SK-N-DZ (cell line): ENCODE measurements at places on chromosomes 1 and 21.

DNA sequence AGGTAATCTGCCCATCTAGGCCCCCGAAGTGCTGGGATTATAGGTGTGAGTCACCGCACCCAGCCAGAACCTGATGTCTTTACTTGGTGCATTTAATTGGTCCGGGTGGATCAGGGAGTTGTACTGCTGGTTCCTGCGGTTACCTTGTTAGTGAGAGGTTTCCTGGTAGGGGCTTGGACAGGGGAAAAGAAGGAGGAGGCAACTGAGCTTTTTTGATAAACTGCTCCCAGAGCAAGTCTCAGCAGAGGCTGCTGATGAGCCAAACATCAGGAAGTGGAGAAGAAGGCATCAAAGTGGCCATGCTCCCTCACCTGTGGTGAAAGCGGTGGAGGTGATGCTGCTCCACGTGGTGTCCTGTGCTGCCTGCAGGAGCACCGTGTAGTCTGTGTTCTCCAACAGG is 161.5 kb upstream of the KIAA0040 start:
- DNase-seq: no peak

DNA sequence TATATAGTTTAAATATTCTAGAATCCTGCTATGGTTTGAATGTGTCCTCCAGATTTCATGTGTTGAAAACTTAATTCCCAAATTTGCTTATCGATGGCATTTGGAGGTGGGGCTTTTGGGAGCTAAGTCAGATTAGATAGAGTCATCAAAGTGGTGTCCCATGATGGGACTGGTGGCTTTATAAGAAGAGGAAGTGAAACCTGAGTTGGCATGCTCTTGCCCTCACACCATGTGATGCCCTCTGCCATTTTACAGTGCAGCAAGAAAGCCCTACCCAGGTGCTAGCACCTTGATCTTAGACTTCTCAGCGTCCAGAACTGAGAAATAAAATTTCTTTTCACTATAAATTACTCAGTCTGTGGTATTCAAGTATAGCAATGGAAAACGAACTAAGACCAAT is 111.3 kb downstream of the TGFB2 start:
- DNase-seq: no peak

DNA sequence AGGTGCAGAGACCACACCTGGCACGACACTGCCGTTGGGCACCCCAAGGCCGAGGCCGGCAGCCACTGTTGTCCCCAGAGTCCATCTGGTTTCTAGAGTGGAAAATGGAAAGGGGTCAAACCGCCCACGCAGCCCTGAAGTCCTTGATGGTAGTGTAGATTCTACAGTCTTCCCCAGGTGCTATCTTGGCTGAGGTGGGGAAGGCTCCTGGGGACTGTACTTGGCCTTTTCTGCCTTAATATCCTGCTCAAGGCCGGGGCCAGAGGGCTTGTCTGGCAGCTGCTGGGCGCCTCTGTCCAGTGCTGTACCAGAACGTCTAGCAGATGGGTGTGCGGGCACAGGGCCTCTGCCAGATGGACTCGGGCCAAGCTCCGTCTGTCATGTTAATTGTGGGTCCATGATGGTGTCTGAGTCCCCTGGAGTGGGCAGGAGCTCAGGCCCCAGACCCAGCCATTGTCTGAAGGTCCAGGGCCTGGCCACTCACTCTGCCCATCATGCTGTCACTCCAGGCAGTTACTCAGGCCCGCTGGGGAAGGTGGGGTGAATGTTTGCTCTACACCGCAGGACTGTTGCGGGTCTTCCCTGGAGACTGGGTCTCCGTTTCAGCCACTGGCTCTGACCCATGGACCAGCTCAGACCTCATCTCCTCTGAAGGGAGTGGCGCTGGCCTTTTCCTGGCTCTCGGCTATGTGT is 161.9 kb upstream of the COL6A1 start:
- no peak for DNase-seq

DNA sequence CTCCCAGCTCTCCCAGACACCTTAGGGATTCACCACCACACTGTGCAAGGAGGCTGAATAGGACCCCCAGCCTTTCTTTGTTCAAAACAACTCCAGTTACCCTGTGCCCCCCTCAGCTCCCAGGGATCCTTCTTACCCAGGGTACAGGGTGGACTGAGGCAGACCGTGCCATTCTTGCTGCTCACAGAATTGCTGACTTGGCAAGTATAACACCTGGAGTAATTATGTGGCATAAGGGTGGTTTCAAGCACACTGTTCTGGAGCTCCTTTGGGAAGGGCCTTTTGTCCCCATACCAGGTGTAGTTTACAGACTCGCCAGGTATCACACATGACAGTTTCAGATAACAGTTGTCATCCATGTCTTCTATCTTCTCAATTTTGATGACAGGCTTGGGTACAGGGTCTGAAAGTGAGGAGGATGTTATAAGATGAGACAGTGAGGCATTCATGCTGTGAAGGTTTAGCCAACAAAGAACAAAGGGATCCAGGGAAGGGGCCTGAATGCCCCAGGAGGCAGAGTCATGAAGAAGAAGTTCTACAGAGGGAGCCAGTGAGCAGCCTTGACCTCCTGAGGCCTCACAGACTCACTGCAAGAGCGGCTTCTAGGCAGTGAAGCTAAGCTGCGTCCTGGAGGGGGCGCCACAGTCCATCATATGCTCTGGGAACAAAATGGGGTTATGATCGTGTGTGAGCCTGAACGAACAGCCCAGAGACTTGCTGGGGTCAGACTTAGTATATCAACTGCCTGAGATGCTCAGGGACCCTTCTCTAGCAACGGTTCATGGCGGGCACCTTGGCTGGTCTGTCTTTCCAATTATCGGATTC is 30.3 kb downstream of the CD48 start:
- peak; percentile 32 for DNase-seq

DNA sequence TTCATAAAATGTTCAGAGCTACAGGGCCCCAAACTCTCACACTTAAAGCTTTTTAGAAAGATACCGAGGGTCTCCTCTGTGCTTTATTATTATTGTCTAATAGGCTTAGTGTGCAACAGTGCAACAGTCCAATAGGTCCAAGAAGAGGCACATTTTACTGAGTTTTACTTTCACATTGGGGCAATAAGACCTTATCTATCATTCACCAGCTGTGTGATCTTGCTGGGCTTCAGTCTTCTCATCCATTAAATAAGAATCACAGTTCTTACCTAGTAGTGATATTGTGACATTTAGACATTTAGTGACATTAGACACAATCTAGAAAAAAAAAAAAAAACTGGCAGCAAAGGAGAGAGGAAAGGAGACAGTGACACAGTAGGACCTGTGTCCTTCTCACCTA is 175.8 kb upstream of the NFIA start:
- DNase-seq: no peak

DNA sequence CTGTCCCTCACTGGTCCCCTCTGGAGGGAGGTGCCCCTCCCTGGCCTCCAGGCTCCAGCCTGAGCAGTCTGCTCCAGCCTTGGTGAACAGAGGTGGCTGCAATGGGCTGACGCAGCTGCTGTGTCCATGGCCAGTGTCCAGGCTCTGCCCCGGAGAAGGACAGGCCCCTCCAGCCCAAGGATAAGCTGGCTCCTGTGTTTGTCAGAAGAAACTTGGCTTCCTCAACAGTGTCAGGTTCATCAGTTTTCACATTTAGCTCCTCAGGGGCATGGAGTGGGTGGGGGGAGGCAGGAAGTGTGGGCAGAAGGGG is 402.8 kb downstream of the MATN1 start:
- DNase-seq: no peak

DNA sequence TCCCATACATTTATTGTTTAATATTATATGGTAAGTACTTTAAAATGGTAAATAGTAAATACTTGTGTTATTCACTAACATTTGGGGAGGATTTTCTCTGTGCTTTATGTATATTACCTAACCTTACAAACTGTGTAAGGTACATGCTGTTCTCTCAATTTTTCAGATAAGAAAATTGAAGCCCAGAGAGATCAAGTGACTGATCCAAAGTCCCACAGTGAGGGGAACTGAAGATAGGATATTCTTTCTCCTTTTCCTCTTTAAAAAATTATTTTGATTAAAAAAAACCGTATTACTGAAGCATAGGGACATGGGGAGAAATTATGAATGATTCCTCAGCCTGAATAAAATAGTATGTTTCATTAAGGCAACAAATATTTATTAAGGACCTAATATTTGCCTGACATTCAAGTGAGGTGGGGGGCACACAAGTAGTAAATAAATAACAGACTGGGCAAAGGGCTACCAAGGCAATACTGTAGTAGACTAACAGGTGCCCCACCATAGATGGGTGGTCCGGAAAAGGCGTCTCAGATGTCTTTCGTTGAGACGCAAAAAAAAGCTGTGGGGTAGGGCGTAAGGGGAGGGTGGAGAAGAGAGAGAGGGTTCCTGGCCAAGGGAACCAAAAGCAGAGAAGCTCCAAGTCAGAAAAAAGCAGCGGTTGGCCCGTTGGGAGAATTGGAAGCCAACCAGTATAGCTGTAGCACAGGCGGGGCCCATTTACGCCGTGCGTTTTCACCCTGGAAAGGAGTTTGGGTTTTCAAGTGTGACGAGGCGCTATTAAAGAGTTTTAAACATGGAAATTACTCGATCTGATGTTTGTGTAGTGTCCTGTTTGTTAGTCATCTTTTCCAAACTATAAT is 944 bp upstream of the AGO3 start:
- peak; percentile 11 for DNase-seq
